ENCODE measurements at places on chromosomes 7 and 10. TPM values are rescaled to one million over a fixed set of nuclear protein-coding genes. Genes with fewer than 3 reads are reported as not detected.

TBX20 gene
- total RNA-seq: not detected

C7orf57 gene
- 2.4 TPM for total RNA-seq

RASSF4 gene
- 26.5 TPM for total RNA-seq

MAPK8 gene
- 183 TPM for total RNA-seq

EVX1 gene
- not detected for total RNA-seq

DPYSL4 gene
- 44.5 TPM for total RNA-seq

C10orf62 gene
- 0.73 TPM for total RNA-seq

MET gene
- 1.6 TPM for total RNA-seq

UNCX gene
- 15.5 TPM for total RNA-seq

FXYD4 gene
- total RNA-seq: not detected

LDB3 gene
- 0.27 TPM for total RNA-seq

VSTM4 gene
- total RNA-seq: 10.4 TPM

CELF2 gene
- 122 TPM for total RNA-seq

ANXA8 gene
- not detected for total RNA-seq

WDR11 gene
- 96.1 TPM for total RNA-seq

ACSM6 gene
- total RNA-seq: not detected

TDRD1 gene
- total RNA-seq: 0.45 TPM

CRYGN gene
- not detected for total RNA-seq

HERPUD2 gene
- total RNA-seq: 28.9 TPM

CPXM2 gene
- 1.8 TPM for total RNA-seq

CYP26A1 gene
- total RNA-seq: 4.7 TPM

SPDYE8 gene
- total RNA-seq: not detected

POLR3A gene
- 25.6 TPM for total RNA-seq

CPA5 gene
- total RNA-seq: not detected

DNAH11 gene
- total RNA-seq: 6.9 TPM

ZNF800 gene
- total RNA-seq: 34.1 TPM

PAXIP1 gene
- 20.5 TPM for total RNA-seq

RHOBTB1 gene
- 26.4 TPM for total RNA-seq

GIMAP4 gene
- 6.4 TPM for total RNA-seq

LRIT1 gene
- total RNA-seq: not detected

PPRC1 gene
- total RNA-seq: 12.3 TPM

TFR2 gene
- 2.8 TPM for total RNA-seq

CTAGE4 gene
- 1.4 TPM for total RNA-seq

C10orf95 gene
- not detected for total RNA-seq

TFEC gene
- total RNA-seq: 1.6 TPM

LRRC18 gene
- total RNA-seq: not detected

SLC26A3 gene
- total RNA-seq: 0.54 TPM

CPA1 gene
- total RNA-seq: not detected

CDNF gene
- not detected for total RNA-seq

ANXA8L1 gene
- not detected for total RNA-seq

HACD1 gene
- total RNA-seq: 16.2 TPM

SPDYE2B gene
- total RNA-seq: not detected

Measured in cerebellum (tissue), 4 donors.